ENCODE measurements at places on chromosomes 4 and X.
A peak's percentile ranks its signal among the peaks of the same experiment; 100 is the strongest.

GRCh38 chrX:20060961-20061748, 55.6 kb downstream of the MAP7D2 start:
- DNase-seq, result peak; percentile 74

DNA sequence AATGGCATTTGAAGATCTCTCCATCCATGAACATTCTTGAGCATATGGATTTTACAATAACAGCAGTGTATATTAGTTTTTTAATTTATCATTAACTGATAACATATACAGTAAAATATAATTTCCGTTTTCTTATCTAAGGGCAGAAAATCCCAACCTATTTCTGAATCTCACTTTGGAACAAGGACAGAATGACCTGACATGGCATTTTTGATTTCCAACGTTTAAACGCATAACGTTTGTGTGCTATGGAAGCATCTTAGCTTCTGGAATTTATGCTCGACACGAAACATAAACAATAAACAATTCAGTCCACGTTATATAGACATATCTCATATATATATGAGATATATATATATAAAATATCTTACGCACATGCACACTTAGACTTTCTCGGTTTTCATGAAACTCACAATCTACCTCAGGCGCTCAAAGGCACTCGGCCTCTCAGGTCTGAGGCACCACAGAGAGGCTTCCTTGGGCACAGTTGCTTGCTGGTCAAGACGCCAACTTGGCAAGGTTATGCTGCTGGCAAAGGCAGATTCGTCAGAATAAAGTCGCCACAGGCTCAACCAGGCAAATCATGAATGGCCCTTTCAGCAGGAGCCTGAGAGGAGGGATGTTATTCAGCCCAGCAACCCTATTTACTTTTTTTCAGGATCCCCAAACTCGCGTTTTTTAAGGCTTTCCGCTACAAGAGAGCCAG, 1.0 kb upstream of the UGT8 start:
- DNase-seq, result no peak

- no peak for DNase-seq
Observed at GRCh38 chr4:6560416-6561172, 14.4 kb upstream of the MAN2B2 start.

DNA sequence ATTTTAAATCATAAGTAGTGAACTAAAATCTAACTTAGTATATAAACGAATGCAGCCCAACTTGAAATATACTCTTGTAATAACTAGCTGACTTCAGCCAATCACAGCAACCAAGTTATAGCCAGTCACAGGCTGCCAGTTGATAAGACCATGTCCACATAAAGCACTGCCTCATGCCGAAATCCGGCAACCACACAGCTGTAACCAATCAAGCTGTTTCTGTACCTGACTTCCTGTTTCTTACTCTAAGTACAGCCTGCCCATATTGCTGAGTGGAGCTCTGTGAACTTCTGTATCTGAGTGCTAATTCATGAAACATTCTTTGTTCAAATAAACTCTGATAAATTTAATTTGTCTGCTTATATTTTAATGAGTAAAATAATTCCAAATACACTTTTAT, 805.3 kb upstream of the EPHA5 start:
- DNase-seq, result no peak

- DNase-seq, result no peak
Observed at GRCh38 chr4:187606581-187606980, 389.0 kb upstream of the ZFP42 start.

- no peak for DNase-seq
Observed at GRCh38 chr4:88722276-88722780, 24.7 kb upstream of the NAP1L5 start.

GRCh38 chr4:173056710-173057109, 111.9 kb upstream of the GALNT7 start:
- DNase-seq, result no peak
